Esophagus muscularis mucosa (tissue), 4 donors: ENCODE measurements at places on chromosomes 16 and 17. TPM values are rescaled to one million over a fixed set of nuclear protein-coding genes. Genes with fewer than 3 reads are reported as not detected.

GRCh38 chr16:80319181-80319580 is 221.6 kb upstream of the DYNLRB2 start:
- H3K36me3 ChIP-seq: no peaks in the 10 kb centered on the region
- H3K27ac ChIP-seq: no peak overlapping the region
- no peak for DNase-seq

DNA sequence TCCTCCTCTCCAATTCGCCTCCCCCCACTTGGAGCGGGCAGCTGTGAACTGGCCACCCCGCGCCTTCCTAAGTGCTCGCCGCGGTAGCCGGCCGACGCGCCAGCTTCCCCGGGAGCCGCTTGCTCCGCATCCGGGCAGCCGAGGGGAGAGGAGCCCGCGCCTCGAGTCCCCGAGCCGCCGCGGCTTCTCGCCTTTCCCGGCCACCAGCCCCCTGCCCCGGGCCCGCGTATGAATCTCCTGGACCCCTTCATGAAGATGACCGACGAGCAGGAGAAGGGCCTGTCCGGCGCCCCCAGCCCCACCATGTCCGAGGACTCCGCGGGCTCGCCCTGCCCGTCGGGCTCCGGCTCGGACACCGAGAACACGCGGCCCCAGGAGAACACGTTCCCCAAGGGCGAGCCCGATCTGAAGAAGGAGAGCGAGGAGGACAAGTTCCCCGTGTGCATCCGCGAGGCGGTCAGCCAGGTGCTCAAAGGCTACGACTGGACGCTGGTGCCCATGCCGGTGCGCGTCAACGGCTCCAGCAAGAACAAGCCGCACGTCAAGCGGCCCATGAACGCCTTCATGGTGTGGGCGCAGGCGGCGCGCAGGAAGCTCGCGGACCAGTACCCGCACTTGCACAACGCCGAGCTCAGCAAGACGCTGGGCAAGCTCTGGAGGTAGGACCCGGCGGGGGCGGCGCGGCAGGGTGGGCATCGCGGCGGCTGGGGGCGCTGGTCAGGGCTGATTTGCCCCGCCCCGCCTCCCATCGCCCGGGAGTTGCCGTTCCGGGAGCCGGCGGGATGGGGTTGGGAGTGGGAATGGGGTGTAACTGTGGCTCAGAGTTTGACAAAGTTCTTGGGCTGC is 567 bp downstream of the SOX9 start:
- DNase-seq: no peak
- no peaks in the 10 kb centered on the region for H3K36me3 ChIP-seq
- H3K27me3 ChIP-seq: peaks cover 98% of the 10 kb centered on the region

- H3K36me3 ChIP-seq: no peaks in the 10 kb centered on the region
- no peak for DNase-seq
- H3K4me3 ChIP-seq: no peak overlapping the region
- no peak overlapping the region for H3K27ac ChIP-seq
Observed at GRCh38 chr16:81251871-81252270, 13.4 kb downstream of the BCO1 start.

GRCh38 chr16:19432429-19432828 is 14.7 kb downstream of the TMC5 start:
- H3K27ac ChIP-seq: no peak overlapping the region
- H3K4me1 ChIP-seq: no peaks in the 10 kb centered on the region

DNA sequence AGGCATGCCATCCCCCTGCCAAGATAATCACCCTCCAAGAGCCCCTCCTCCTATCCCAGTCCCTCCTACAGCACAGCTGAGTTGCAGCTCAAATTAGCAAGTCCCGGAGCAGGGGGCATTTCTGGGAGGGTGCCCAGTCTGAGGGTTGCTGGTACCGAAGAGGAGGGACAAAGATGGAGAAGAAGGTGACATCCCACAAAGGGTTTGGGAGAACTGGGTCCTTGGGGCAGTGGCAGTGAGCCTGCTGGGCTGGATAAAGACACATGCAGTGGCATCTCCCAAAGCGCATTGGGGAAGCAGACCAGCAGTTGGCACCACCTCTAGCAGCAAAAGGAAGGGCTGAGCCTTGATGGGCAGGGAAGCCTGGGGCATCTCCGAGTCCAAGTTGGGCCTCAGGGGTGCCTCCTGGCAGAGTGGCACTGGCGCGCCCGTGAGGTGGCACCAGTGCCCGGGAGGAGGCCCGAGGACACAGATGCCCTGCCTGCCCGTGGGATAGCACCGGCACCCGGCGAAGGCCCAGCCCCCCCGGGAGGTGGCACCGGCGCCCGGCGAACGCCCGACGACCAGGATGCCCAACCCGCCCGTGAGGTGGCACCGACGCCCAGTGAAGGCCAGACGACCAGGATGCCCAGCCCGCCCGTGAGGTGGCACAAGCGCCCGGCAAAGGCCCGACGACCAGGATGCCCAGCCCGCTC is 622 bp downstream of the TOM1L2 start:
- peaks cover 38% of the 10 kb centered on the region for H3K4me1 ChIP-seq
- peak overlapping the region; percentile 86 for H3K27ac ChIP-seq
- H3K27me3 ChIP-seq: no peaks in the 10 kb centered on the region
- no peaks in the 10 kb centered on the region for H3K36me3 ChIP-seq

GRCh38 chr17:79137789-79138165 is 63.2 kb downstream of the ENGASE start:
- peaks cover 91% of the 10 kb centered on the region for H3K27me3 ChIP-seq
- H3K27ac ChIP-seq: no peak overlapping the region
- peaks cover 10% of the 10 kb centered on the region for H3K4me1 ChIP-seq
- no peak overlapping the region for H3K4me3 ChIP-seq
- no peak for DNase-seq

- no peak for DNase-seq
- H3K4me1 ChIP-seq: peaks cover 52% of the 10 kb centered on the region
- no peaks in the 10 kb centered on the region for H3K36me3 ChIP-seq
- H3K27ac ChIP-seq: peak overlapping the region; percentile 94
Observed at GRCh38 chr17:37494401-37494831, 4.7 kb downstream of the DUSP14 start.

DNA sequence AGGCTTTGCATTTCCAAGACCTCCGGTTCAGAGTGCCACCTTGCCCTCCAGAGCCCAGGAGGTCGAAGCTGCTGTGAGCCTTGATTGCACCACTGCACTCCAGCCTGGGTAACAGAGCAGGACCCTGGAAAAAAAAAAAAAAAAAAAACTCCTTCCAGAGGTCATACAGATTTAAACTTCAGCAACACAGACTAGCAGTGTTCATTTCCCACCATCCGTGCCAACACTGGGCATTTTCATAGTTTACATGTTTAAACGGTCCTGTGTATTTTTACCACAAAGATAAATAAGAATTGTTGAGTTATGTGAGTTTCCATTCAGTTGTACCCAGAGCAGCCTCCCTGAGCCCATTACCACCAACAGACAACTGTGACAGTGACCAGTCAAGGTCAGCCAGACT is 50.4 kb downstream of the ZDHHC7 start:
- H3K4me1 ChIP-seq: no peaks in the 10 kb centered on the region
- DNase-seq: no peak
- H3K27me3 ChIP-seq: no peaks in the 10 kb centered on the region
- H3K27ac ChIP-seq: no peak overlapping the region
- H3K4me3 ChIP-seq: no peak overlapping the region
- H3K36me3 ChIP-seq: no peaks in the 10 kb centered on the region

GRCh38 chr16:61926766-61927165 is 109.5 kb downstream of the CDH8 start:
- H3K27me3 ChIP-seq: no peaks in the 10 kb centered on the region
- no peaks in the 10 kb centered on the region for H3K36me3 ChIP-seq
- no peak for DNase-seq
- H3K4me1 ChIP-seq: no peaks in the 10 kb centered on the region
- H3K27ac ChIP-seq: no peak overlapping the region
- H3K4me3 ChIP-seq: no peak overlapping the region

The RPS2 gene
- total RNA-seq: 1,665 TPM

The CACNG3 gene
- total RNA-seq: not detected

The NXN gene
- 37.0 TPM for total RNA-seq

The ALOX12 gene
- 0.17 TPM for total RNA-seq
